Mucosa of gallbladder (tissue), 1 donor: ENCODE measurements at places on chromosomes 5 and 9. TPM values are rescaled to one million over a fixed set of nuclear protein-coding genes. Genes with fewer than 3 reads are reported as not detected.
A peak's percentile ranks its signal among the peaks of the same experiment; 100 is the strongest.

FREM1 gene
- total RNA-seq: 8.2 TPM

DNA sequence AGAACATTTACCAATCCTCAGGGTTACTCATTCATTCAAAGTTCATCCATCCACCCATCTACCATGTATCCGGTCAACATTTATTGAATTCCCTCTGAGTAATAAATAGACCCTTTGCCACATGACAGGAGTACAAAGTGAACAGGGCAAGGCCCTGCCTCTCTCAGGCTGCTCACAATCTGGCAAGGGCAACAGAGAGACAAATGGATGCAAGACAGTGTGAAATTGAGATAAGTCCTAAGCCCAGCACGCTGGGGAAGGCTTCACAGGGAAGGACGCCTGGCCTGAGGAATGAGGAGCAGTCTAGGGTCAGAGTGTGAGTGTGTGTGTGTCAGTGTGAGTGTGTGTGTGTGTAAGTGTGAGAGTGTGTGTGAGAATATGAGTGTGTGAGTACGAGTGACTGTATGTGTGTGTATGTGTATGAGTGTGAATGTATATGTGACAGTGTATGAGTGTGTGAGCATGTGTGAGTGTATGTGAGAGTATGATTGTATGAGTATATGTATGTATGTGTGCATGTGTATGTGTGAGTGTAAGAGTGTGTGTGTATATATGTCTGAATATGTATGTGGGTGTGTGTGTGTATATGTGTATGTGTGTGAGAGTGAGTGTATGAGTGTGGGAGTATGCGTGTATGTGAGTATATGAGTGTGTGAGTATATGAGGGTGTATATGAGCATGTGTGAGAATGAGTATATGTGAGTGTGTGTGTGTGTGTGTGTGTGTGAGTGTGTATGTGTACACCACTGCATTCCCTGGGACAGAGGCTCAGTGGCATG lies 145.6 kb downstream of the FSTL4 start:
- no peak for DNase-seq

GRCh38 chr5:16313761-16314160 lies 134.2 kb upstream of the MARCHF11 start:
- no peak for DNase-seq

- no peak for DNase-seq
Measured at GRCh38 chr9:90808398-90808797, 6.8 kb downstream of the SYK start.

DNA sequence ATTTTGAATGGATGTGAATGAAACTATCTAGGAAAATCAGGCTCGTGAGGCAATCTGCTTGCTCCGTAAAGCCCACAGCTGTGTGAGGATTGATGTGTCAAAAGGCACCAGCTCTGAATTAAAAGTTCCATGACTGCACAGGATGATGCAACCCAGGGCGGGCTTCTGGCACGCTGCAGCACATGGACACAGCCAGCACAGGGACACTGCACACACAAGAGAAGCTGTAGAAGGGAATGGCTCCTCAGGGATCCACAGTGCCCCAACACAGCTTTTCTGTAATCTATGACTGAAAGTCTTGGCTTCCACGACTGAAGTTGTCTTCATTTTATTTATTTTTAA lies 151.0 kb downstream of the GCNT1 start:
- DNase-seq: peak; percentile 58
